IMR-90 (cell line): ENCODE measurements at places on chromosomes 2 and 18. TPM values are rescaled to one million over a fixed set of nuclear protein-coding genes. Genes with fewer than 3 reads are reported as not detected.

GRCh38 chr2:146244131-146244530 is 1600.7 kb upstream of the ACVR2A start:
- DNase-seq = no peak

DNA sequence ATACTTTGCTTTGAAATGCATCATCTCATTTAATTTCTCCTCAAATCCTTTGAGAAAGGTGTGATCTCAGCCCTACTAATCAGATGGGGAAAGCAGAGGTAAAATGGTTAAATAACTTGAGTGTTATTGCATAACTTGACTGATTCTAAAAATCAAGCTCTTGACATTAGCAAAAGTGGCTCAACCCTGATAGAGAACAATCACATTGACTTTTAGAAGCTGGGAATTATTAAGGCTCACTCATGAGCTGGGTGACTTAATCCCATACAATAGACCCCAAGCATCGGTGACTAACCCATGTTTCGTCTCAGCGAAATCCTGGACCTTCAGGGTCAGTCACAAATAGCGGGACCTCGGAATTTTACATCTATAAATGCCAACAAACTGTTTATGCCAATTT is 378.9 kb downstream of the NBAS start:
- DNase-seq = no peak

GRCh38 chr2:123723706-123724105 is 301.4 kb upstream of the CNTNAP5 start:
- no peak for DNase-seq

DOCK10 gene
- 46.7 and 58.6 TPM in 2 replicates for polyA plus RNA-seq

DNA sequence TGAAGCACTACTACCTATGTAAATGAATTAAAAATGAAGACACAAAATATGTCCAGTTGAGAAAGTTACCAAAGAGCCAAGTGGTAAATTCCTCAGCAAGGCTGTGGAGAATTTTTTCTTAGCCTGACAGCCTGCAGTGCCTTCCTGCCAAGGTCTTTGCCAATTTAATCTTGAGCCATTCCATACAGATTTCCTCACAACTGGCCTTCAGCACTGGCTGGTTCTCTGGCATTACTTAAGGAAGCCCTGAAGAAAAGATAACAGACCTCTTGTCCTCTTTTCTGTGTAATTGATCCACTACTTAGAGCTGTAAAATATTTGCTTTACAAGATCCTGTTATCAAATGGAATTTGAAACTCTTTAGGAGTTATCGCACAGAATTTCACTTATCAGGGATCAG is 334.2 kb upstream of the LRRTM1 start:
- no peak for DNase-seq

DNA sequence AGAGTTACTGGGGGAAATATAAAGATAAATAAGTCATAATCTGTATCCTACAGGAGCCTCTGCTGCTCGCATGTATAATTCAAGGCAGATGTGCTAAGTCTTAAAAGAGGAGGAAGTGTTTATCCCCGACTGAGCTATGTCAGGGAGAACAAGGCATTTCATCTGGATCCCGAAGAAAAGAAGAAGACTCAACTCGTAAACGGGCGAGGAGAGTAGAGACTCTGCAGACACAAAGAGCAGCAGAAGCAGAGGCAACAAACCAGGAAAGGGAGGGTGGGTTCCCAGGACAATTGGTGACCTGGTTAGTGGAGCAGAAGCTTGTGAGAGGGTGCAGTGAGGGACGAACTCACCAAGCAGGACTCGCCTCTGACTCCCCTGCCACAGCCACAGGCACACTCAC is 368.6 kb downstream of the EIPR1 start:
- DNase-seq = no peak

GRCh38 chr2:8121022-8121825 is 560.6 kb upstream of the ID2 start:
- DNase-seq = peak; percentile 35

TANC1 gene
- 10.1 and 10.2 TPM in 2 replicates for polyA plus RNA-seq

DNA sequence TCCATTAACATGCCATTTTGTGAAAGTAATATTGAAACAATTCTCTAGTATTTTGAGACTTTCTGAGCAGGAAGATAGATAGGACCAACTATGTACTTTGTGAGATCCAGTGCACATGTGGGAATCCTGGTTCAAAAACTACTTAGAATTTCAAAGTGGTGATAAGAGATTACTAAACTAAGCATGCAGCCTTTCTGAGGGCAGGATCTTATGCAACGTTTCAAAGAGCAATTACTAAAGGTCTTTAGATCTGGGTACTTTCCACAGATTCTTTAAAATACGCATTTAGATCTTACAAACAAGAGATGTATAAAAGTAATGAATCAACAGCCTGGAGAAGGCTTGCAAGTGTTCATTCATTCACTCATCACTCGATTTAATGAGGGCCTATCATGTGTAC is 124.4 kb upstream of the TRIB2 start:
- no peak for DNase-seq

GRCh38 chr2:191321861-191322662 is 76.9 kb downstream of the MYO1B start:
- DNase-seq = peak; percentile 51

ABCB11 gene
- not detected in 2 replicates for polyA plus RNA-seq

LNPK gene
- 14.7 and 18.7 TPM in 2 replicates for polyA plus RNA-seq

DNA sequence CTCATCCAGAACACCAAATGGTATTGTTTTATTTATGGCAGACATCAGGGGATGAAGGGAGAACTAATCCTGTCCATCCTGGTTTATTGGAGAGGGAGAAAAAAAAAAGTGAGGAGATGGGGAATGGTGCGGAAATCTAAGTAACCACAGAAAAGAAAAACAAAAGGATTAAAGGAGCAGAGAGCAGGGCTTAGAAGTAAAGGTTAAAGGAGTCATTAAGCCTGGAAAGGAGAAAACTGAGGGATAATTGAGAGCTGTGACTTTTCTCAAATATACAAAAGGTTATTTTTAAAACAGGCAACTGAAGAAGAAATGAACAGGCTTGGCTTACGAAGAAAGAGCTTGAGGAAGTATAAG is 127.2 kb upstream of the PPP1CB start:
- no peak for DNase-seq

GRCh38 chr18:55083461-55083860 is 124.2 kb upstream of the CCDC68 start:
- peak; percentile 52 for DNase-seq

DNA sequence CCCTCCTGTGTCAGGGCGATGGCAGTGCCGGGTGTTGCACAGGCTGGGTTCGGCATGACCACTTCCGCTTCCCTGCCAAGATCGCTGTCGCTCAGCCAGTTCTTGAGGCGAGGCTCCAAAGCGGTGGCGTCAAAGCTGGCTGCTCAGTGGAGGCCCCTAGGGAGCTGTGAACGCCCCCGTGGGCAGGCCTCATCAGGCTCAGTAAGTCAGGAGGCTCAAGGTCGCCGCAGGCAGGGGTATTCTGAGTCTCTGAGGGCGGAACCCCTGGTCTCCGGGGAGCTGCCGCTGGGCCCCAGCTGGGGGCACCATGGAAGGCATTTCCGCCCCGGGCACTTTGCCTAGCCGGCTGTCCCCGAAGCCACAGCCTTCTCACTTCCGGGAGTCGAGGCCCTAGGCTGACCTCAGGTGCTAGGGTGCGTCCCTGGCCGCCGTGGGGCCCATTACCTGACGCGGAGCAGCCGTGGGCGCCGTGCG is 210.4 kb downstream of the SOCS6 start:
- DNase-seq = no peak

GRCh38 chr2:154832711-154833110 is 134.2 kb downstream of the KCNJ3 start:
- DNase-seq = no peak

- no peak for DNase-seq
Measured at GRCh38 chr2:10345126-10345525, 42.4 kb downstream of the HPCAL1 start.

TTR gene
- polyA plus RNA-seq = not detected in 2 replicates

DNA sequence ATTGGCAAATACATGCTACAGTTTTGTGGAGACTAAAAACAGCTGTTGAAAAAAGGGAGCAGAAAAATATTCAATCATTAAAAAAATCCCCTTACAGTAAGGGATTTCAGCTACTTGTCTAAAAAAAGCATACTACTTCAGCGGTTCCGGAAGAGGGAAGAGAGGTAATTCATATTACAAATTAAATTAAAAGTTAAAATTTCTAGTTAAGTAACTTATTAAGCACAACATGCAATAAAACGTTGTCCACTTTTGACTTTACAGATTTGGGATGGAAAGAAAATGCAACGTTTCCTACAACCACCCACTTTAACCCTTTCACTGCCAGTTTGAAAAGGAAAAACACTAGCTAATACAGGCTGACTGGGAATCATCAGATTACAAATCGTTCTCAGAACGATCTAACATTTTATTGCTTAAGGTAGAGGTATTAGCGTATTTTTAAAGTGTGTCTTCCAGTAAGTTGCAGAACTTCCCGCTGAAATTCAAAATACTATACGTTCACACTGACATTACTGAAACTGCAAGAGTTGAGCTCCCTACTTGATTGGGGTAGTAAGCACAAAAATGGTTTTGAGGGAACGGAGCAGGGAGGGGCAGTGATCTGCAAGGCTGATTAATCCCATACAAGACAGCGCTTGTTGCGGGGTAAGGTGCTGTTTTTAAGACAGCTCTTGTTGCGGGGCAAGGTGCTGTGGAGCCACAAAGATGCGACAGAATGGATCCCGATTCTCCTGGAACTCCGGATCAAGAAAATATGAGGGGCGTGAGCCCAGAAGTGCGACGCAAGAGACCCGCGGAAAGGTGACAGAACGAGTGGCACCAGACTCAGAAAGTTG is 743 bp downstream of the HADHA start:
- DNase-seq = peak; percentile 21

GRCh38 chr18:32891130-32891529 is 118.3 kb upstream of the KLHL14 start:
- no peak for DNase-seq

DNA sequence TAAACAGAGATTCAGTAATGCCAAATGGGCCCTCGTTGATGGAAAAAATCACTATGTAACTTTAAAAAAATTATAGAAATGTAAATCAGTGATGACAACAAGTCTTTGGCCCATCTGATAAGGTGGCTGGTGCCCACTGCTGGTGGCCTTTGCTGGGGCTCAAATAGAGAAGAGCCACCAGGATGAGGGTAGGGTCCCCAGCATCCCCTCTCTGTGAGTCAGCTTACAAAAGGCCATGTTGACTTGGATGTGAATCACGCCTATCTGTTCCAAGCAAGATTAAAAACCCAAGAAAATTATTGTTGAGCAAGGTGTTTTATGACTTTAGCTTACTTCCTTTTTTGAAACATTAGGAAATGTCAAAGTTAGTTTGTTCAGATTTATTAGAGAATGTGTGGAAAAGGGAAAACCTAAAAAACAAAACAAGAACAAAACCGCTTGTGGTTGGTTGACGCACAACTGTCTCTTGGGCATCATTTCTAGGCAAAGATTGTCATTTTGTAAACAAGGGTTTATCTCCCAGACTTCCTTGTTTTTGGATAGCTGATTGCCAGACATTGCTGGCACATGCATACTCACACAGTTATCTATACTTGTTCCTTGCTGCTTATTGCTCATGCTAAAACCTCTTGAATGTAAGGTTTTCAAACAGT is 53.7 kb upstream of the ZNF396 start:
- no peak for DNase-seq

DNA sequence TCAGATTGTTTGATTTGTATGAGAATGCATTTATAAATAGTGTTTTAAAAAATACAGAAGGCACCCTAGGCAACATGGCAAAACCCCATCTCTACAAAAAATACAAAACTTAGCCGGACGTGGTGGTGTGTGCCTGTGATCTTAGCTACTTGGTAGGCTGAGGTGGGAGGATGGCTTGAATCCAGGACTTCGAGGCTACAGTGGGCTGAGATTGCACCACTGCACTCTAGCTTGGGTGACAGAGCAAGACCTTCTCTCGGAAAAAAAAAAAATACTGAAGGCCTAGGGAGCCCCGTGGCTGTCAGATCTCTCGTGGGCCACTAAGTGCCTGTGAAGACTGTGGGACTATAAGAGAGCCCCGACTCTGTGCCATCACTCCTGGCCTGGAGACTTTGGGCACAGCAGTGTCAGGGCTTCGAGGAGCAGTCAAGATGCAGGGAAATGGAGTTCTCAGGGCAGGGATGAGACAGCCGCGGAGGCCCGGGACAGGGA is 40.5 kb downstream of the MYO7B start:
- DNase-seq = no peak

GRCh38 chr2:121640380-121641316 is 8.6 kb downstream of the CLASP1 start:
- DNase-seq = no peak

METTL8 gene
- polyA plus RNA-seq = 6.4 and 6.9 TPM in 2 replicates

AKAIN1 gene
- polyA plus RNA-seq = not detected in 2 replicates

- DNase-seq = no peak
Measured at GRCh38 chr2:128406736-128407554, 88.3 kb upstream of the HS6ST1 start.

GREB1L gene
- 0.01 and 0.02 TPM in 2 replicates for polyA plus RNA-seq

DNA sequence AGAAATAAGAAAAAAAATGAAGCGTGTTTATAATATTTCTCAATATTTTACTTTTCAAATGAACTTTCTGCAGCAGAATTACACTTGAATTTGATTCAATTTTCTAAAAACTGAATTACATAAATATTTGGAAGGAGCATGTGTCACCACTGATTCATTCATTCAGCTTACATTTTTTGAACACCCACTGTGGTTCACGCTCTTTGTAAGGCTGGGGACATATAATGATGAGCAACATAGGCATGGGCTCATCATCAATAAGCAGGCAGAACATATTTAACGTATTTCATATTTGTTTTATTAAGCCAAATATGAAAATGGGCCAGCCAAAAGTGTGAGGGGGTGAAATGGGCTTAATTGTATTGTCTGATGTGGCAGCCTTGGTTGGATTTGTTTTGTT is 209.1 kb downstream of the CTNNA2 start:
- peak; percentile 67 for DNase-seq

- DNase-seq = no peak
Measured at GRCh38 chr18:74248189-74248588, 43.6 kb downstream of the CYB5A start.

DNA sequence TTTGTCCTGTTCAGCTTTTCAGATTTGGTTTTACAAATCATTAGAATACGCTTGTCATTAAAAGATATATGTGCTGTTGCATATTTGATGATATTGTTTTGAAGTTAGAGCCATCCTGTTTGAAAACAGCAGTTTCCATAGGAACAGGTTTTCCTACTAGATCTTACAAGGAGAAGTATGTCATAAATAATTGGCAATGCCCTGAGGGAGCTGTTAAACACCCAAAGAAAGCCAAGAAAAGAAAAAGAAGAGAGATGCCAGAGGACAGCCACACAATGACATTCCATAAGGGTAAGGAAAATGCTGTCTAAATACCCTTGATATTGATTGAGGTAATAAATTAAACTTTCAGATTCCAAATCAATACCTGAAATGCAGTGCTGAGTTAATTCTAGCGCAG is 392.2 kb upstream of the CRIM1 start:
- DNase-seq = no peak

NT5DC4 gene
- not detected in 2 replicates for polyA plus RNA-seq

DNA sequence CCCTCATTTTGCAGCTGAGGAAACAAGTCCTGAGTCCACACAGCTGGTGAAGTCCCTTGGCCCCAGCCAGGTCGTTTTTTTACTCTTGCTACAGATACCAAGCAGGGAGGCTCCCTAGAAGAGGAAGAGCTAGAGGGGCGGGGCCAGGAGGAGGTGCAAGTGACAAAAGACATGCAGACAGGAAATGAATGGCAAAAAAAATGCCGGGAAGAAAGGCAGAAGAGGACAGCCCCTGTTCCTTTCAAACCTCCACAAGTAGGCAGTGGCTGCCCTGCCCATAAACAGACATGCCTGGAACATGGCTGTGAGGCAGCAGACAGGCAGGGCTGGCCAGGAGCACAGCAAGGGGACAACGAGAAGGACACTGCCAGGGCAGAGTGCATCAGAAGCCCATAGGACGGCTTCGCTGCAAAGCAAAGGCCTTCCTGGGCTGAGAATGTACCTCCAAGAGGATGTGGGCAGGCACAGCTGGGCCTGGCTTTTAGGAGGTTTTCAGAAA is 108.7 kb downstream of the ZBTB7C start:
- DNase-seq = no peak

CFAP53 gene
- 0.12 and 0.22 TPM in 2 replicates for polyA plus RNA-seq

- DNase-seq = no peak
Measured at GRCh38 chr2:1671916-1672315, 72.4 kb downstream of the PXDN start.
